ENCODE measurements at places on chromosomes 3 and 15.

DNA sequence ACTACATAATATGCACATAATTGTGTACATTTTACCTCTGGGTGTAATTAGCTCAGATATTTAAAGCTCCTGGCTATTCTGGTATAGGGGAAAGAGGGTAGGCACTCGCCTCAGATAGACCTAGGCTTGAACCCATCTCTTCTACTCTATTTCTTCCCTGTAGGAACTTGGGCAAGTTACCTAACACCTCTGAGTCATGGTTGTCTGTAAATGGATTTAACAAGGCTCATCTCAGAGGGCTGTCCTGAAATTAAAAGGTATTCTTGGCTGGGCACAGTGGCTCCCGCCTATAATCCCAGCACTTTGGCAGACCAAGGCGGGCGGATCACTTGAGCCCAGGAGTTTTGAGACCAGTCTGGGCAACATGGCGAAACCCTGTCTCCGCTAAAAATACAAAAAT lies 30.7 kb downstream of the NANOGP8 start:
- no peak for DNase-seq

GRCh38 chr3:2851835-2852234 lies 258.3 kb downstream of the IL5RA start:
- no peak for DNase-seq

- DNase-seq = no peak
Measured at GRCh38 chr15:77096138-77096537, 25.2 kb upstream of the TSPAN3 start.

DNA sequence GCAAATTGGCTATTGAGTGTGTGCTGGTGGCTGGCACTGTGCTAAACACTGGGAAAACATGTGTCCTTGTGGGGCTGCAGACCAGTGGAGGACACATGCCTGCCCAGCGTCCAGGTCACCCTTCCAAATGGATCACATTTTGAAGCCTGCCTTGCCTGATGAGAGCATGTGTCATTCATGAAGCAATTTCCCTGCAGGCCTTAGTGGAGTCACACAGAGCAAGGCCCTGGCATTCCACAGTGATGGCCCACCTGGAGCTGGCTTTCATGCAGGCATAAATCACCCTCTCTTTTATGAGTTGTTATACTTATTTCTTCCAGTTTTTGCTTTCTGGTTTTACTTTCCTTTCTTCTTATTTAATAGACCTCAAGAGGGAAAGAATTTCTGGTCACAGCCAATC lies 219.5 kb downstream of the EPHB1 start:
- DNase-seq = no peak

GRCh38 chr3:134797741-134798451 lies 2.8 kb downstream of the EPHB1 start:
- no peak for DNase-seq

DNA sequence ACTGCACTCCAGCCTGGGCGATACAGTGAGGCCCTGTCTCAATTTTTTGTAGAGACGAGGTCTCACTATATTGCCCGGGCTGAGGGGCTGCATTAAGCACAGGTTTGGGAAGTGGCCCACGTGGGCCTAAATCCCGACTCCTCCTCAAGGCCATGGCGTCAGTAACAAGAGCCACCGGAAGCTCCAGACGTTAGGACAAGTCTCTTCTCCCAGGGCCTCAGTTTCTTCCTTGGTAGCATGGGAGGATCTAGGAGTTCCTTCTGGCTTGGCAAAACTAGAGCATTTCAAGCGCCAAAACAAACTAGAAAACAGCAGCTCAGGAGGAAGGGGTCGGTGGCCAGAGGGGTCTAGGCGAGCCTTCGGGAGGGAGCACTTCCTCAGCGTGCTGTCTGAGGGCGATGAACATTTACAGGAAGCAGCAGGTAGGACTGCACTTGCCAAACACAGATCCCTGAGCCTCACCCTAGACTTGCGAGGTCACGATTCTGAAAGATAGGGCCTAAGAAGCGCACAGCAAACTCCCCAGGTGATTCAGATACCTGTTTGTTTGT lies 536 bp downstream of the SNAPC5 start:
- DNase-seq = peak; percentile 45

DNA sequence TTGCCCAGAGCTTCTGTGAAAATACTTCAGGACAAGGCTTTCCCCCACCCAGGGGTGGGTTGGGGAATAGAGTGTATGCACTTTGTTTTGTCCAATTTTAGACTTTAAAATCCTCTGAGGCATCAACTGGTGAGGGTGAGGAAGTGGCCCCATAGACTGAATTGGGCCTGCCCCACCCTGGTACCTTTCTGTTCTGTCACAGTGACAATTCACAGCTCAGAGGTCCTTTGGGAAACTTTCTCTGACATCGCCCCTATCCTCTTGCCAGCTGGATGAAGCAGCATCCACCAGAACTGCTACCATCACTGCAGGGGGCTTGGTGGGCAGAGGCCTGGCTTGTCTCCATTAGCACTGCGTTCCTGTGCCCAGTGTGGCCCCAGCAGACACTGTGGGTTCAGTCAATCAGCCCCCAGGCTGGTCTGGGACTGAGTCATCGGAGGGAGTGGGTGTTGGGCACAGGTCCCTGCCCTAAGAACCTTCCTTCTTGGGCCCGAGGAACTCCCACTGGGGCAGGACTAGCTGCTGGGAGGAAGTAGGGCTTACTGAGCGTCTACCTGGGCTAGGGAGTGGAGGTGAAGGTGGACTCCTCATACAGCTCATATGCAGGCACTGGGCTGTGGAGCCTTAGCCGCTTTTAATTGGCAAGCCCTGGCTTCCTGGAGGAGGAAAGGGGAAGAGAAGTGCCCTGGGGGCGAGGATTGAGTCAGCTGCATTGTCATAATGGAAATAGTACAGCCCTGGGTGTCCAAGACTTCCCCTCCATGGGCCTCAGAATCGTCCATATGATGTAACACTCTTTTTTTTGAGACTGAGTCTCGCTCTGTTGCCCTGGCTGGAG lies 1.5 kb upstream of the PPM1M start:
- DNase-seq = peak; percentile 64

DNA sequence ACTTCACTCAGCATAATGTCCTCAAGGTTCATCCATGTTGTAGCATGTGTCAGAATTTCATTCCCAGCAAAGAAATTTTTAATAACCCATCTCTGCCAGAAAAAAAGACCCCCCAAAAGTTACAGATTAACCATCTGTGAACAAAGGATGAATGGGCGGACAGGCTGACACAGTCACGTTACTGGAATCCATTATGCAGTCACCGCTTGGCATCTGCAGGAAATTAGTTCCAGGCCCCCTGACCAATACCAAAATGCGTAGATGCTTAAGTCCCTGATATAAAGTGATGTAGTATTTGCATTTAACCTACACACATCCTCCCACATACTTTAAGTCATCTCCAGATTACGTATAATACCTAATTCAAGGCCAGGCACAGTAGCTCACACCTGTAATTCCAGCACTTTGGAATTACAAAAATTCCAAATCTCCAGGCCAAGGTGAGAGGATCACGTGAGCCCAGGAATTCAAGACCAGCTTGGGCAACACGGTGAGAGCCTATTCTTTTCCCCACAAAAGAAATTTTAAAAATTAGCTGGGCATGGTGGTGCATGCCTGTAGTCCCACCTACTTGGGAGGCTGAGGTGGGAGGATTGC lies 1.5 kb upstream of the SLC12A8 start:
- no peak for DNase-seq

DNA sequence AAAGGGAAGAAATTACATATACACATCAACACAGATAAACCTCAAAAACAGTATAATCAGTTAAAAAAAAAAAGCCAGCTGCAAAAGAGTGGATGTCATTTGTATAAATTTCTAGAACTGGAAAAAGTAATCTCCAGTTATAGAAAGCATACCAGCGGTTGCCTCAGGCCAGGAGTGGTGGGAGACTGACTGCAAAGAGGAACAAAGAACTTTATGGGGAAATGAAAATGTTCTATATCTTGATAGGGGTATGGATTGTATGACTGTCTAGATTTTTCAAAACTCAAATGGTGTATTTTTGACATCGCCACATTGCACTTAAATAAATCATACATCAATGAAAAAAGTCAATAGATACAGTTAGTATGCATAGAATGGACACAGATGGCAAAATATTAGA lies 241.6 kb downstream of the SCAPER start:
- no peak for DNase-seq

DNA sequence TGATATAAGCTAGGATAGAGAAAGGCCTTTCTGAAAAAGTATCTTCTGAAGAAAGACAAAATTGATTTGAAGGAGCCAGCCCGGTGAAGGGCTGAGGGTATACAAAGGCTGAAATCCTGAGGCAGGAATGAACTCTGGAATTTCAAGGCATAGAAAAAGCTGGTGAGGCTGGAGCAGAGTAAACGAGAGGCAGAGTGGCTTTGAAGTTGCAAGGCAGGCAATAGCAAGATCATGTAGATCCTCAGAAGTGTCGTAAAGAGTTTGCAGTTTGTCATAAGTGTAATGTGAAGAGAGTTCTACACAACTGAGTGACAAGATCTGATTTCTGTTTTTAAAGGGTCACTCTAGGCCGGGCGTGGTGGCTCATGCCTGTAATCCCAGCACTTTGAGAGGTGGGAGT lies 69.0 kb downstream of the HMG20A start:
- no peak for DNase-seq

GRCh38 chr3:186414735-186415419 lies 52.8 kb upstream of the DGKG start:
- DNase-seq = no peak

DNA sequence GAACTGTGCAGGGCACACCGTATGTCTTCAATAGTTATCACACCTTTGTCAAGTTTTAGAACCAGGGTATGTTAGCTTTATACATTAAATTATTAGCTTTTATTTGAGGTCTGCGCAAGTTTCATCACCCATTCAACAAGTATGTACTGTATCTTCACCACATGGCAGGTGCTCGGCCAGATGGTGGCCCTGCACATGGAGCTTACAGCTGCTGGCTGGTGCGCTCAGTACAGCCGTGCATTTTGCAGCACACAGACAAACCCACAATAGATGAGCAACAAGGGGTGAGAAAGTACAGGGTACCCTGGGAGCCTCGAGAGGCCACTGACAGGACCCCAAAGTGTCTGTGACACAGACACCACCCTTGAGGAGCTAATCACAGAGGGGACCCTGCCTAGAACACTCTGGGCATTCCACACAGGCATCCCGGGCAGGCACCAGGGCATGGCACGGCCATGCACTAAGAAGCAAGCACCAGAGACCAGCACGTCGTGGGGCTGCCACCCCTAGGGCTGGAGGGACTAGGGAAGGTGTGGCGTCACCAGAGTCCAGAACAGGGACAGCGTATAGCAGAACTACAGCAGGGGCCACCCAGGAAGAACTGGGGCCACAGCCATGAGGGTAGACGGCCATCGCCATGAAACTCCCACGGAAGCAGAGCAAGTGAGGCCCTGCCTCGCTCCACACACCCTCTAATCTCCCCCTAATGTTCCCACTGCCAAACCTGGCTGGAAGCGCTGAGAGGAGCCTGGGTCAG lies 27.4 kb downstream of the ZXDC start:
- no peak for DNase-seq

GRCh38 chr3:21877214-21877754 lies 126.3 kb upstream of the ZNF385D start:
- no peak for DNase-seq

GRCh38 chr3:51675201-51675611 lies 4.2 kb downstream of the TEX264 start:
- peak; percentile 39 for DNase-seq

DNA sequence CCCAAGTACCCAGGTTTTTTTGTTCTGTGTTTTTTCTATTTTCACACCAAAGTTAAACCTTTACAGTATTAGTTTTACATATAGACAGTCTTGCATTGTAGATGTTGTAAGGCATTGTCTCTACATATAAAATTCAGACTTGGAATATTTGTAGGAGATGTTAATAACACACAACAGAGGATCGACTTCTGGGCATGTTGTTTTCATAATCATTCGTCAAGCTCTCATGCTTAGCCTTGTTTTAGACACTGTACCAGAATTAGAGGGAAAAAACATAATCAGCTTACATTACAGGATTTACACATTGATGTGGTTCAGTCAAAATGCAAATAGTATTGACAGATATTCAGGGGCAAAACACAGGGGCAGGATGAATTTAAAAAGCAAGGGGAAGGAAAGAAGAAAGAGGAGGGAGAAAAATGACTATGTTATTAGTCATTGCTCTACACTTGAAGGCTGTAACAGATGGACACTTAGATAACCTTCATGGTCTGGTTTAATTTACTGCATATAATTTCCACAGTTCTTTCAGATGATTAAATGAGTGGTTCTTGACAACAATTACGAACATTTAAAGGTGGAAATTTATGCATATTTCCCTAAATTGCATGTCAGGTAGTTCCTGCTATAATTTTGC lies 7.5 kb downstream of the CMSS1 start:
- no peak for DNase-seq

DNA sequence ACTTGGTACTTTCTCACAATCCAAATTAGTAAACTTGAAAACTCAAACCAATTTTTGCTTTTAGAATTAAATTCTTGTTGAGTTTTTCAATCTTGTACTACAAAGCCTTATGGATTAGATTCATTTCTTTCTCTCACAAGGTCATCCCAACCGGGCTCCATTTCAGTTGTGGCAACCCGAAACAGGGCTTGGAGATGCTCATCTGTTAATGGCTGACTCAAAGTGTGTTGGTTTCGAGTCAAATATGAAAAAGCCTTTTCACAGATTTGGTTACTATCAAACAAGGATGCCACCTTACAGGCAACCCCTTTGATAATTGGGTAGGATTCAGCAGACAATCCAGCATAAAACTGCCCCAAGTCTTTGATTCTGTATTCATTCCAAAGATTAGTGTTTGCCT lies 1.8 kb downstream of the EPM2AIP1 start:
- peak; percentile 37 for DNase-seq

GRCh38 chr15:74221399-74222239 lies 14.5 kb upstream of the CCDC33 start:
- no peak for DNase-seq

- no peak for DNase-seq
Measured at GRCh38 chr3:133278260-133279043, 121.4 kb upstream of the BFSP2 start.

GRCh38 chr3:56593455-56594158 lies 36.6 kb downstream of the CCDC66 start:
- DNase-seq = no peak

DNA sequence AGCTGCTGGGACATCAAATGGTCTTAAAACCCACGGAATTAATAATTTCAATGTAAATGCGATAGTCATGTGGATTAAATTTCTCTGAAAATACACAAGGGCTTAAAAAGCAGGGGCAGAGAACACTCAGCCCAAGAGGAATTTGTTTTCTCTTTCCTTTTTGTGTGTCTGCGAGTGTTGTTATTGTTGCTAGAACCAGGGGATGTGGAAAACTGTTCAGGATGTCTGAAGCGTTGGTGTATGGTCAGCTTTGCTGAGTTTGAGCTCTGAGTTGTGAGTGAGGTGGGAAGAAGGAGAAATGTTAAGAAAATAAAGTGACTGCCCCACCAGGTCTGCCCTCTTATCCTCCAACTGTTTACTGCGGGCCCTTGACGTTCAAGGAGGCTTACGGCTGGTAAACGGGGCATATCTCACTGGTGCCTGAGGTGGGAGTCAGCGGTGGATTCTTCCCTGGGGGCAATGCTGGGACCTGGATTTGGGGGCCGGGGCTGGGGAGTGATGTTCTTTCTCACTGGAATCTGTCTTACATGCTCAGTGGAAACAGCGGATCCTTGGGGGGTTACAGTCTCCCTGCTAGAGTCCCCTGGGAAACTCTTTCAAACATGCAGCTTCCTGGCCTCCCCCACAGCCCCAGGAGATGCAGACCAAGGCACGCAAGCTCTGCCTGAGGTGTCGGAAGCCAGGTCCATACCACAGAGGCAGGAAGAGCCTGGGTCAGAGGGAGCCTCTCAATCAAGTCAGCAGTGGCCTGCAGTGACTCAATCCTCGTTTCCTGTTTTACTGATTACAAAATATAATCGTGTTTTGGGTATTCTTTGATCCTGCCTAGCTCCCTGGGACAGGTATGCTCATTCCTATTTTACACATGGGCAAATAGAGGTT lies 41.8 kb downstream of the ITGA11 start:
- no peak for DNase-seq
